AG20443 (cell line): ENCODE measurements at places on chromosomes 7 and 10.

- DNase-seq, result no peak
These were observed 360.4 kb upstream of the SHH start for GRCh38 chr7:156172638-156173037.

DNA sequence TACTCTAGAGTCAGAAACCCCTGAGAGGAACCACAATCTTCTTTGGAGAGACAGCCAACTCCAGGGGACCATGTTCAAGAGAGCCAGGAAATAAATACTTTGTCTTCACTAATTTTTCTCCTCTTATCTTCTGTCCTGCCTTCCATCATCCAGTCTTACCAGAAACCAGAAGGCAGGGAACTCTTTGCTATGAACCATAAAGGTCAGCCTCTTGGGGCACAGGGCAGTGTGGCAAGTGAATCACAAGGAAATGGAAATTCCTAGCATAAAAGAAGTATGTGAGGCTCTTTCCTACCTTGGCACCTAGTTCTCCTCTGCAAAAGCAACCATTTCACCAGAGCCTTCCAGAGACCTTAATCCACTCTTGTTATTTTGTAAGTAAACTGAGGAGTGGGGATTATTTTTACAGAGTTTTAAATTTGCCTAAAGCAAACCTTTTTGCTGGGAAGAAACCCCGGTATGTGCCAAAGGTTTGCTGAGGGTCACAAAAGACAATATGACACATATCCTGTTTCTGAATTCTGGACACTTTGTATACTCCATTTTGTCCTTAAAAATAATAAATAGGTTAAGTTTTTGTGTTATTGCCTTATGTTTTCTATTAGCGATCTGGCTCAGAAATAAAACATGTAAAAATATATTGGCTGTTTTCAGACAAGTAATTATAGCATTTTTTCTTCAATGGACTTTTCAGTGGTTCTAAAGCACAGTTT is 87.1 kb downstream of the ADAM22 start:
- no peak for DNase-seq

DNA sequence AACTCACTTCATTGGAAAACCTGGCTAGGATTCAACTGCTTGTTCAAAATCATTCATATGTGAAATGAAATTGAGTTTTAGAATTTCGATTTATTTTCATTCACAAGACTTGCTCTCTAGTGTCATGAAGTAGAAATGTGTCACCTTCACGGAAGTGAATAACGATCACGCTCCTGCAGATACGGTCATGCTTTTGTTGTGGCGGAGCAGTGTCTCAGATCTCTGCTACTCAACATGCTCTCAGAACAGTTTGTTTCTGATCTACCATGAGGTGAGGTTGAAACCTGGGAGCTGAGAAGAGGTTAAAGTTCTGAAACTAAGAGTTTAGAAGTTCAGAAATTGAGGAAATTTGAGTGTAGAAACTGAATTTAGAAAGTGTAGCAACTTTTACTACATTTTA is 13.8 kb upstream of the PITRM1 start:
- no peak for DNase-seq

GRCh38 chr7:66502230-66503035 is 126.2 kb upstream of the KCTD7 start:
- DNase-seq, result peak; percentile 9

- DNase-seq, result no peak
These were observed 17.7 kb downstream of the CCL24 start for GRCh38 chr7:75795831-75796285.

- DNase-seq, result peak; percentile 85
These were observed 10.9 kb downstream of the TECPR1 start for GRCh38 chr7:98240961-98241673.

- DNase-seq, result peak; percentile 54
These were observed 106.2 kb downstream of the ABCC2 start for GRCh38 chr10:99888622-99889021.

DNA sequence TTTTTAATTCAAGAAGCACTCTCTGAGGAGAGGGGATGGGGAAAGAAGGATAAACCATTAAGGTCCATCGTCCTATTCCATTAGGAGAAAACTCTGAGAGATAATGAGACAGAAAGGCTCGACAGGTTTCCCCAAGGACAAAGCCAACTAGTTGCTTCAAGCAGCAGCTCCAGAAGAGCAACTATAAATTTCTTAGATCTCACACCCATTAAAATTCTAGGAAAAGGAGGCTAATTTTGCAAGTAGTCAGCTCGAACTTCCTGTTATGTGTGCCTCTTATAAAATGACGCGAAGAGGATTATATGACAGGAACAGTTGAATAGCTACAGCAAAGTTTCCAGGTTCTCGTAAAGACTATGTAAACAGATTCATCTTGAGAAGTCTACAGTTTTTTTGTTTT is 52.0 kb upstream of the ST8SIA6 start:
- DNase-seq, result no peak
